ENCODE measurements at places on chromosomes 5 and 9.

GRCh38 chr9:12853051-12853450 is 78.2 kb downstream of the LURAP1L start:
- no peak for DNase-seq

DNA sequence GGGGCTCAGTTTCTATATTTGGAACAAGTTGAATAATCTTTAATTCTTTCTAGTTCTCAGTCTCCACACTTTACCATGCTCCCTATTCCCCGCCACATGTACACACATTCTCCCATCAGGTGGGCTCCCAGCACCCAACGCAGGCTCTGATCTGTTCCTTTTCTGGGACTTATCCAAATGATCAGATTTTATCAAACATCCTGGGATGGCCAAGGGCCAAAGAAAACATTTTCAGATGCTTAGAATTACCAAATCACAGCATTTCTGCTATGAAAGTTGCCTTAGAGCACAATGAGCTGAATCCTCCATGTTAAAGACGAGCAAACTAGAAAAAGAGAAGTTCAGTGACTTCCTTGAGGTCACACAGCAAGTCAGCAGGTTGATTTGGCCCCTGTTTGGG is 153.4 kb downstream of the SEC61B start:
- DNase-seq = no peak

GRCh38 chr9:136831720-136832104 is 10.6 kb upstream of the AJM1 start:
- DNase-seq = no peak

DNA sequence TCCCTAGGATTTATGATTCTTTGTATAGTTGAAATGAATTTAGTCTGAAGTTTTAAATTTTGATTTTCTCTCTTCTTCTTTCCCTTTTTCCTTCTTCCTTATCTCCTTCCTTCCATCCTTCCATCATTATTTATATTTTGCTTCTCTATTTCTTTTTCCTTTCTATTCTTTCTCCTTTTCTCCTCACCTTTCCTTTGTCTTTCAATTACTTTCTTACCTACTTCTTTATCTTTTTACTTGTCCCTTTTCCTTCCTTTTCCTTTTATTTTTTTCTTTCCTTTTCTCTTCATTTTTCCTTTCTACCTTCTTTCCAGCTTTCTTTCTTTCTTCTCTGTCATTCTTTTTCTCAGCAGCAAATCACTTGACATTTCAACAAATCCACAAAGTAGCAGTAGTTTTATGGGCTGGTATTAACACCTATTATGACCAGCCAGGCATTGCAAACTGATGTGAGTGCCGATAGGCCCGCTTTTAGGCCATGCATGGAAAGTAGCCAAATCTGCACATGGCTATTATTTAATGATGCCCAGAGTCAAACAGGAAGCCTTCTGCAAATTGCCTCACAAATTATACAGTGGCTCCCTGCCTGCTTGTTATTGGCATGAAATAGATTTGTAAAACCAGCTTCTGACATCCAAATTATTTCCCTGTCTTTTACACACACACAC is 37.1 kb upstream of the NR3C1 start:
- no peak for DNase-seq

Measured in activated CD4-positive, CD25-positive, alpha-beta regulatory T cell (primary cell).